ENCODE measurements at places on chromosomes 5 and 9.

DNA sequence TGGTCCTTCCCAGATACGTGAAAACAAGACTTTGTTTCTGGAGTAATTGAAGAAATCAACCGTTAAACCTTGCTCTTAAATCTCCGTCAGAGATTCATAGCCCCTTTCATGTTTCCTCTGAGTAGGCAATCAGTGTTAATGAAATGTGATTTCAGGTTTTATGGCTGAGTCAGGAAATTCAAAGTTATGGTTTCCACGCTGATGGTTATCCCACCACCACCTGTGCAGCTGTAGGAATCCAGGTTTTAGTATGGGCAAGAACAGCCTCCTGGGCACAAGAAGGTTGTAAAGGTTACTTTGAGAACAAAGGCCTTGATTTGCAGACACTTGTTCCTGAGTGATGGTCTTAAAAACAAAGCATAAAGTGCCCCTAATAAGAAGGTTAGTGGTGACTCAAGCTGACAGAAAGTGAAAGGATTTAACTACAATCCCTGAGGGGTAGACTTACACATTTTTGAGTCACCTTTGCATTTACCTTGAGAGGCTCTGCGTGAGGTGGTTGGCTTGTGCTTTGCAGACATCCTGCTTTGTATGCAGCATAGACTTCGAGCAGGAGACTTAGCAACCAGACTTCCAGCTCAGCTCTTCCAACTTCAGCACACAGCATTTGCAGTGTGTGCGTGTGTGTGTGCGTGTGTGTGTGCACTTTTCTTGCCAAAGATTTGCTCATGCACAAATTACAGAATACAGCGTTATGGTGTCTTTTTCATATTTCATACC is 159.6 kb downstream of the TLE4 start:
- DNase-seq: no peak

DNA sequence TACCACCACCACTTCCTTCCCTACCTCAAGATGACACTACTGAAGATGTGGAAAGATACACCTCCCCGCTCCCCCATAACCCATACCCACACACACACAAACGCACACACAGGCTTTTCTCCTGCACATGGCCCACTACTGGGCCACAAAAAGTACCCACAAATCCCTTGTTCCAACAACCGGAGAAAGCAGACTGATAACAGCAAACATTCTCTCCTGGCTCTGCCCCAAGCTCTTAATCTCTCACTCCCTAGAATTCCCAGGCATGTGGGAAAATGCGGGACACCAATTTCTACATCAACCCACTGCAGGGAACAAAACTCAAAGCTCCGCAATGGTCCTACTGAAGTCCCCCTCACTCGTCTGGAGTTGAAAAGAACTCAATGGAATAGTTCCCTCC is 611.0 kb upstream of the KLF4 start:
- no peak for DNase-seq

DNA sequence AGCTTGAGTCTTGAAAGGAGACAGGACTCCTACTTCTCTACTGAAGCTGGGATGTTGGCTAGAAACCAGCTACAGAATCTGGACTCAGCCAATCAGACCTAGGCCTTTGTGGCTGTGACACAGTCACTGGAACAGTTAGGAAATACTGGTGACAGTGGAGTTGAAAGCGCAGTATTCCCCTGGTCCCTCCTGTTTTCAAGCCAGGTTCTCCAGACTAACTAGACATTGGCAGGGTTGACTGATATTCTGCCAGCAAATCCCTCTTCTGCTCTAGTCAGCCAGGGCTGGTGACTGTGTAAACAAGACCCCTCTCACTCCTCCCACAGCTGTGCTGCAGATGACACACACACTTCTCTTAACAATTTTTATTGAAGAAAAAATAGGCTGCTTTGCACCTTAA is 8.7 kb downstream of the SHROOM1 start:
- no peak for DNase-seq

- no peak for DNase-seq
Measured at GRCh38 chr9:115132648-115133047, 14.7 kb upstream of the TNC start.

DNA sequence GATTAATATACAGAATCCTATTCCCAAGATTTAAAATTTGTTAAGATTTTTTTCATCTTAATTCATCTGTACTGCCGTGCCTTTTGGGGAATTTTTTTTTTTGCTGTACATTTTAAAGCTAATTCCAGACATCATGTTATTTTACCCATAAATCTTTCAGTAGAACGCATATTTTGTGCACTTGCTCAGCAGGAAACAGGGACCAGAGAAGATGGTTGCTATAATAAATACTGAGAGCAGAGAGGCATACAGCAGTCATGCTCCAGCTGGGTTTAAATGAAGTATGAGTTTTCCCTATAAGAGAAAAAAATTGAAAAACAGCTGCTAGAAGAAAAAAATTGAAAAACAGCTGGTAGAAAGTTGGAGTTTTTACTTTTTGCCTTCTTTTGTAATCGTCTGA is 196.9 kb upstream of the PUM3 start:
- DNase-seq: no peak

DNA sequence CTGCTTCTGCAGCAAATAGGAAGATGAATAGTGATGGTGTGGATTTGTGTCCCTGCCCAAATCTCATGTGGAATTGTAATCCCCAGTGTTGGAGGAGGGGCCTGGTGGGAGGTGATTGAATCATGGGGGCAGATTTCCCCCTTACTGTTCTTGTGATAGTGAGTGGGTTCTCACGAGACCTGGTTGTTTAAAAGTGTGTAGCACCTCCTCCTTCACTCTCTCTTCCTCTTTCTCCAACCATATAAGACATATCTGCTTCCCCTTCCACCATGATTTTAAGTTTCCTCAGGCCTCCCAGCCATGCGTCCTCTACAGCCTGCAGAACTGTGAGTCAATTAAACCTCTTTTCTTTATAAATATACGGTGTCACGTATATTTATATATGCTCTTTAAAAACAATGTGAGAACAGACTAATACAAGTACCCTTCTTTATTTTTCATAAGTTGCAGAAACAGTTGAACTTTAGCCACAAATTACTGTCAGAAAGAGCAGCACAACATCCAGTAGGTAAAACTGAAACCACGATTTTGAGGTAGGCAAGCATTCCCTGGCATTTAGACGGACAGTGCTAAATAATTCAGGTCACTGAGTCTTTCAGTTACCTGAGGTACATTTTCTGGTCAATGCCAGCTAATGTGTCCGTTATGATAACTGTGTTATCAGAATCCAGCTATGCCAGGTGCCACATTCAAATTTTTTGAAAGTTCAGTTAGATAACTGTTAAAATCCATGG is 79.3 kb upstream of the SPEF2 start:
- no peak for DNase-seq

GRCh38 chr9:94787266-94787665 is 60.8 kb downstream of the AOPEP start:
- DNase-seq: no peak

DNA sequence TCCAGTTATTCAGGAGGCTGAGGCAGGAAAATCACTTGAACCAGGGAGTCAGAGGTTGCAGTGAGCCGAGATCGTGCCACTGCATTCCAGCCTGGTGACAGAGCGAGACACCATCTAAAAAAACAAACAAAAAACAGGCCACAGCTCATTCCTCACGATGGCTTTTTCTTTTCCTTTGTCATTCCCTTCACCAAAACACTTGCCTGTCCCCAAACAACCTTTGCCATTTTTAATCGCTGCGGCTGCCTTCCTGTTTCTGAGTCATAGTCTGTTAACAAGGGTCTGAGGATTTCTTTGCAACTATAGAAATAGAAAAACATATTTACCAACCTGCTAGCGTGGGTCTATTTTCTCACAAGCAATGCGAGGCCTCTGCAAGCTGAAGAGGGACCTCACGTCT is 123.0 kb upstream of the FSTL4 start:
- no peak for DNase-seq

GRCh38 chr5:153745778-153746395 is 255.4 kb downstream of the GRIA1 start:
- no peak for DNase-seq

DNA sequence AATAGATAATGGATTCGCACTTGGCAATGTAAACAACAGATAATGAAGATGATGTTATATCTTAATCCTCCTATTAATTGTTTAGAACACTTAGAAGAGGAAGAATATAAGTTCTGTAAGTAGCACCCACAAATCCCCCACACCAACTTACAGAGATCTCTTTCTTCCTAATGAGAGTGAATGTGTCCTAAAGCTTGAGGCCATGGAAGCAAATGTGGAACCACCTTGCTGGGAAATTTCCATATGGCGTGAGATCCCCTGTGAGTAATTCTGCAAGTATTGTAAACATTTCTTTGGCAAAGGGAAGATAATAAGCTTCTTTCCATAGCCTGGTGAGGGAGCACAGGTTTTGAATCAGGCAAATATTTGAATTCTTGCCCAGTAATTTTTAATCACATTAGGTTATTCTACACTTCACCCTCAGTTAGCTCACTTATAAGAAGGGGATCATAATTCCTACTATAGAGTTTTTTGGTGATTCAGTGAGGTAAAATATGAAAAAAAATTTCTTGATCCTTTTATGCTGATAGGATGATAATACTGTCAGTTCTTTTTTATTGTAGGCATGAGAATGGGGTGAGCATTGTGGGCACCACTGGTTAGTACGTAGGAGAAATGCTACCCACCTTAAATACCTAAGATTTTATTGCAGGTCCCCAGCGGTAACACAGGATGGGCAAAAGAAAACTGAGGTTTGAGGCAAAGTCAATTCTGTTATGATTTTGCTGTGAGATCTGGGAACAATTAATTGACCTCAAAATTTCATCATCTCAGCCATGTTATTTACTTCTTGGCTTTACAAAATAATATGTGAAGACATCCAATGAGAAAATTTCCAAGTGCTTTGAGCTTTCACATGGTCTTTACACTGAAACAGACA is 574.8 kb downstream of the PSAT1 start:
- peak; percentile 88 for DNase-seq

DNA sequence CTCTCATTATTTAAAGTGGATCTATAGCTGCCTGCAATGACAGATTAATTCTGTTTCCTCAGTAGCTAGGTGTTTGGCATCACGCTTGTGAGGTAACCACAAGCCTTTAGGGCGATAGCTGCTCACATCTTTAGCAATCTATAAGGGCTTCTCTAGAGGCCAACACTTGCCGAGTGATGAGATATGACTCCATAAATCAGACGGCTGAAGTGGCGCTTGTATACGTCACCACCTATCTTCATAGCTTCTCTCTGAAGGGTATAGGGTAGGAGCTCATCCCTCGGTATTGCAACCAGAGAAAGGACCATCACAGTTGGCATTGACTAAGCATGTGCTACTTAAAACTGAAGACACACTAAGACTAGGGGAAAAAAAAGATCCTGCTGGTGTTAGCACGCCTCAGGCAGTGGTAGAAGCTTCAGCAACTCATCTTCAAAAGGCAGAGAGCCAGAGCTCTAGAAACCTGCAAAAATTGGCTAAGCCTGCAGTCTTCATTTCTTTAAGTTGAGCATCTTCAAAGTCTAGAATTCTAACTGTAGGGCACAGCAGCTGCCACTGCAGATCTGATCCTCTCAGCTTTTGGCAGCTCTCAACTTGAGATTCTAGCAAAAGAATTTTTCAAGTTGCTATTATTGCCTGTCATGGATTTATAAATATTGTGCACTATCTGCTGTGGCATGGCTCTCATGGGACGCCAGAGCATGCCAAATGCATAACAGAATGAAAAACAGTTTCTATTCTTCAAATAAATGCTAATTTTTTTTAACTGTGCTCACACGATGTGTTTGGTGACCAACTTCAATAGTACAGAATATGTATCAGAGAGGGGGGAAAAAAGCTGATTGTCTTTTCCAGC is 37.5 kb downstream of the PSMB7 start:
- DNase-seq: no peak

GRCh38 chr9:14205463-14205862 is 108.5 kb downstream of the NFIB start:
- peak; percentile 91 for DNase-seq

DNA sequence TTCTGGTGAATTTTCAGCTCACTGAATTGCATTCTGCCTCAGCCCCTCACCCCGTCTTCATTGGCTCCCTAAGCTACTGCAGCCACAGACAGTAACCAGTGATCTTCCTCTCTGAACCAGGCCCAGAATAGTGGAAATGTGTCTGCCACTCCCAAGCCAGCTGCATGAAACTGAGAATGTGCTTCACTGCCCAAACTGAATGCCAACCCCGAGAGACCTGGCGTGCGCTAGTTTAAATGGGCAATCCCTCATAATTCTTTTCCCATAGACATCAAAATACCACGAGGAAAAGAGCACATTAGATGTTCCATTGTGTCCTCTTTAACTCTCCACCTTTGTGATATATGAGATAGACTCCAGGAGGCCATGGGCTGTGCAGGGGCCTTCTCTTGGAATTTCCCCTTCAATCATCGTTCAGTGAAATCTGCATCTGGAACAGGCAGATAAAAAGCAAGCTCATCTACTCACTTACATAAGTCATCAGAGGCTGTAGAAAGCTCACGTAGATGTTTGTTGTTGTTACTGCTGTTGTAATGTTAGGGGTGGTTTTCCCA is 320.2 kb downstream of the NFIB start:
- DNase-seq: no peak

GRCh38 chr5:137630972-137631370 is 104.9 kb downstream of the KLHL3 start:
- no peak for DNase-seq

GRCh38 chr9:95880021-95880690 is 4.7 kb downstream of the ERCC6L2 start:
- no peak for DNase-seq

GRCh38 chr9:14418301-14418940 is 104.5 kb upstream of the NFIB start:
- DNase-seq: no peak

- no peak for DNase-seq
Measured at GRCh38 chr9:135889564-135890189, 17.7 kb downstream of the CAMSAP1 start.

DNA sequence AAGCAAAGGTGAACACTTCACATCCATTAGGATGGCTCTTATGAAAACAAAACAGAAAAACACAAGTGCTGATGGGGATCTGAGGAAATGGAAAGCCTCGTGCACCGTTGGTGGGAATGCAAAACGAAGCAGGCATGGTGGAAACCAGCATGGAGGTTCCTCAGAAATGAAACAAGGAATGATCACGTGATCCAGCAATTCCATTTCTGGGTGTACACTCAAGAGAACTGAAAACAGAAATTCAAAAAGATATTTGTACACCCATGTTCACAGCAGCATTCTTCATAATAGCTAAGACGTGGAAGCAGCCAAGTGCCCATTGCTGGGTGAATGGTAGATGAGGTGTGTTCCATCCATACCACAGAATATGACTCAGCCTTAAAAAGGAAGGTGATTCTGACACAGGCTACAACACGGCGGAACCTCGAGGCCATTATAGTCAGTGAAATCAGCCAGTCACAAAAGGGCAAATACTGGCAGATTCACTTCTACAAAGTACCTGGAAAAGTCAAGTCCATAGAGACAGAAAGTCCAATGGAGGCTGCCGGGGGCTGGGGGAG is 87.2 kb upstream of the RAPGEF1 start:
- no peak for DNase-seq

All from HS-5 (cell line).